ENCODE measurements at places on chromosomes 4 and X. TPM values are rescaled to one million over a fixed set of nuclear protein-coding genes. Genes with fewer than 3 reads are reported as not detected.

SPANXN3 gene
- total RNA-seq, result not detected

FRMPD3 gene
- total RNA-seq, result 6.4 TPM

MXRA5 gene
- not detected for total RNA-seq

GPR82 gene
- total RNA-seq, result not detected

KLHL13 gene
- 3.6 TPM for total RNA-seq

FMR1NB gene
- total RNA-seq, result not detected

S100P gene
- not detected for total RNA-seq

RS1 gene
- not detected for total RNA-seq

IL9R gene
- total RNA-seq, result 2.8 TPM

PLXNB3 gene
- not detected for total RNA-seq

ACSL1 gene
- 3.1 TPM for total RNA-seq

DNA sequence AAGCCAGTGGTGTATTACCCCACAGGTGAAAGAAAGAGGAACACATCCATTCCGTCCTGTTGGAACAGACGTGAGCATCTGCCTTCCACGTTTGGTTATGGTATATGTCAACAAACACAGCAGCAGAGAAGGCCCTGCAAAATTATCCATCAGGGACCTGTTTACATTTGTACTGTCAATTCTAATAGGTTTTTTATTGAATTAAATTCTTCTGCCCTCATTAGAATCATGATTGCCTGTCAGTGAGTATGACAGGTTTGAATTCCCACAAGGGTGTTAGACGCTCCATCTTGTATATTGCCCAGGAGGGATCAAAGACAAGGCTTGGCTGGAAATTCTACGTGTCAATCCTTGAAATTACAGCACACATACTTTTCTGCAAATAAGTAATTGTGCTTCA is 339.9 kb upstream of the NOCT start:
- no peaks in the 10 kb centered on the region for H3K36me3 ChIP-seq
- H3K27ac ChIP-seq, result no peak overlapping the region
- H3K27me3 ChIP-seq, result no peaks in the 10 kb centered on the region

- no peaks in the 10 kb centered on the region for H3K4me1 ChIP-seq
- H3K27ac ChIP-seq, result no peak overlapping the region
- no peak overlapping the region for H3K4me3 ChIP-seq
- H3K36me3 ChIP-seq, result no peaks in the 10 kb centered on the region
- DNase-seq, result no peak
These were observed 59.6 kb downstream of the FAM53A start for GRCh38 chr4:1624519-1624910.

- H3K36me3 ChIP-seq, result no peaks in the 10 kb centered on the region
- H3K27ac ChIP-seq, result no peak overlapping the region
- no peaks in the 10 kb centered on the region for H3K4me1 ChIP-seq
- H3K4me3 ChIP-seq, result no peak overlapping the region
- no peaks in the 10 kb centered on the region for H3K27me3 ChIP-seq
These were observed 139.6 kb downstream of the SOWAHB start for GRCh38 chr4:76758290-76758882.

DNA sequence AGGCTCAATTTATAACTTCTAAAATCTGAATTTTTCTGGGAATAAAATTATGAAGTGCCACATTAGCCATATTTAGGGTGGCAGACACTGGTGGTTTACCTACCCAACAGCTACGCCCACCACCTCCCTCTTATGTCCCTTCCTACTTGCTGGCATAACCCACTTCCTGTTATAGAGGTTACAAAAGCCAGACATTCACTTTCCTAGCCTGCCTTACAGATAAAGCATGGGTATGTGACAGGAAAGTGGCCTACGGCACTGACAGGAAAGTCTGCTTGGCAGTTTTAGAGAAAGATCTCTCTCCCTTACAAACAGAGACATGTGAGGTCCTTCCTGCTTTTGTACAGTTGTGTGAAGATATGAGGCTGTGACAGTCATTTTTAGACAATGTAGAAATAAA is 12.4 kb downstream of the DDX53 start:
- no peaks in the 10 kb centered on the region for H3K4me1 ChIP-seq
- H3K36me3 ChIP-seq, result no peaks in the 10 kb centered on the region
- no peaks in the 10 kb centered on the region for H3K27me3 ChIP-seq
- H3K4me3 ChIP-seq, result no peak overlapping the region

DNA sequence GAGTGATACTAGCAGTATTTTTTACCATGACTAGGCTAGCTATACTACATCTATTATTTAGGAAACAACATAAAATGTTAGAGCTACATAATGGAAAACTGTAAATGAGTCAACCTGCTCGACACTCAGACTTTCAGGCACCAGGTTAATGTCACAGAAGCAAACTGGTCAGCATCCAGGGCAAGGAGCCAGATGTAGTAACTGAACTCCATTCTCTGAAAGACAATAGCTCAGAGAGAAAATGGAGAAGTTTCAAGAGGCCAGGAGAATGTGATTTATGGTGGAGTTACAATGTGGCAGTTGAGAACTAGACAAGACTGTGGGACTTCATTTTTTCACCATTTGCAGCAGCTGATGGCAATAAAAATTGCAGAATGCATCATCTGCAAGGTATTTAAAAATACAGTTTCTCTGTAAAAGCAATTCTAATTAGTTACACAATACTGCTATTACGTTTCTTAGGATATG is 342.7 kb upstream of the PABPC4L start:
- H3K4me3 ChIP-seq, result no peak overlapping the region
- no peaks in the 10 kb centered on the region for H3K4me1 ChIP-seq
- no peaks in the 10 kb centered on the region for H3K36me3 ChIP-seq
- H3K27me3 ChIP-seq, result no peaks in the 10 kb centered on the region

DNA sequence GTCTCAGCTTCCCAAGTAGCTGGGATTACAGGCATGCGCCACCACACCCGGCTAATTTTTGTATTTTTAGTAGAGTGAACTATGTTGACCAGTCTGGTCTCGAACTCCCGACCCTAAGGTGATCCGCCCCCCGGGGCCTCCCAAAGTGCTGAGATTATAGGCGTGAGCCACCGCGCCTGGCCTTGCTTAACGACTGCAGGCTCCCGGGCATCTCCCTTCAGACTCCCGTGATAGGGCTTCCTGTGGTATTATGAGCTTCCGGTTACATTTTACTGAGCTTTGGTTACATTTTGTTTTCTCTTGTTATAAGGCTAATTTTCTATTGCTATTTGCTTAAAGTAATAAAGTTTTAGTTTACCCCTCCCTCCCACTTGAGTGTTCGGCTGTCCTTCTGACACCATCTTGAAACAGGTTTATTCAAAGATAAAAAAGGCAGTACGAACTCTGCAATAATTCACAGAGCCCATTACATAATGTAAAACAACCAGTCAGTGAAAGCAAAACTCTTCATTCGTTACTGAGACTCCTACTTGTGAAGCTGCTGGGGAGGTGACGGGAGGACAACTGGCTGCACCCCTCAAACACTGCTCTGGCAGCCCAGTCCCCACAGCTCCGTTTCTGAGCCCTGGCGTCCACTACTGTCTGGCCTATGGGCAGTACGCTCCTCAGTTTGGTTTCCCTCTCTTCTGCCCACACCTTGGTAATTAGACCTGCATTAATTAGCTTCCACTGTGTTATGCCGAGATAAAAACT is 795.7 kb upstream of the SLIT2 start:
- no peak for DNase-seq
- no peaks in the 10 kb centered on the region for H3K4me1 ChIP-seq
- H3K27ac ChIP-seq, result no peak overlapping the region
- no peaks in the 10 kb centered on the region for H3K36me3 ChIP-seq

DNA sequence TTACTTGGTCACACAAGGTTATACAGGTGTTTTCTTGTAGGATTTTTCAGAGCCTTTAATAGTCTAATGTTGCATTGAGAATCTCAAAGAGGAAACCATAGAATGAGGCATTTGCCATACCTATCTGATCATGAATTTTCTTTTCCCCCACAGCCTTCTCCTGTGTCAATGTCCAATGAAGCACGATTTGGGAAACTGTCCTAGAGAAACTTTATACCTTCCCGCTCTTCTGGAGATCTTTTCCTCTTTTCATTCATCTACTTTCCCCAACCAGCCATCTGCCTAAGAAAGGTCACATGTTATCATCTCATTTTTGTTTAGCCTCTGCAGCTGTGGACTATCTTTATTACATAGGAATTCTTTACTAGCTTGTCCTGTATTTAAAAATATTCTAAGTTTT is 19.9 kb downstream of the VSIG4 start:
- no peaks in the 10 kb centered on the region for H3K36me3 ChIP-seq
- no peaks in the 10 kb centered on the region for H3K27me3 ChIP-seq
- no peaks in the 10 kb centered on the region for H3K4me1 ChIP-seq
- no peak for DNase-seq

- no peaks in the 10 kb centered on the region for H3K27me3 ChIP-seq
- no peaks in the 10 kb centered on the region for H3K4me1 ChIP-seq
- no peak overlapping the region for H3K4me3 ChIP-seq
- no peaks in the 10 kb centered on the region for H3K36me3 ChIP-seq
- no peak for DNase-seq
These were observed 107.5 kb downstream of the GRIA3 start for GRCh38 chrX:123291623-123292022.

GRCh38 chr4:125387770-125388169 is 73.0 kb downstream of the FAT4 start:
- H3K4me1 ChIP-seq, result no peaks in the 10 kb centered on the region
- H3K27me3 ChIP-seq, result no peaks in the 10 kb centered on the region
- DNase-seq, result no peak
- no peaks in the 10 kb centered on the region for H3K36me3 ChIP-seq
- H3K4me3 ChIP-seq, result no peak overlapping the region

GRCh38 chr4:38993683-38994082 is 38.5 kb downstream of the TMEM156 start:
- H3K27me3 ChIP-seq, result no peaks in the 10 kb centered on the region
- no peak overlapping the region for H3K27ac ChIP-seq
- no peak overlapping the region for H3K4me3 ChIP-seq
- H3K4me1 ChIP-seq, result no peaks in the 10 kb centered on the region
- no peak for DNase-seq
- peaks cover 48% of the 10 kb centered on the region for H3K36me3 ChIP-seq

- H3K4me1 ChIP-seq, result peaks cover 30% of the 10 kb centered on the region
- peak; percentile 57 for DNase-seq
- H3K36me3 ChIP-seq, result peaks cover 27% of the 10 kb centered on the region
- H3K27me3 ChIP-seq, result no peaks in the 10 kb centered on the region
- H3K4me3 ChIP-seq, result peak overlapping the region; percentile 85
- H3K27ac ChIP-seq, result peak overlapping the region; percentile 91
These were observed 487 bp downstream of the HMGB2 start for GRCh38 chr4:173333658-173334084.

GRCh38 chr4:94695384-94695783 is 62.4 kb upstream of the BMPR1B start:
- DNase-seq, result no peak
- H3K27me3 ChIP-seq, result no peaks in the 10 kb centered on the region
- H3K27ac ChIP-seq, result no peak overlapping the region
- H3K36me3 ChIP-seq, result no peaks in the 10 kb centered on the region

GRCh38 chr4:135240796-135241195 is 1039.2 kb upstream of the PABPC4L start:
- no peak overlapping the region for H3K27ac ChIP-seq
- no peak for DNase-seq
- no peaks in the 10 kb centered on the region for H3K27me3 ChIP-seq
- no peaks in the 10 kb centered on the region for H3K4me1 ChIP-seq
- no peak overlapping the region for H3K4me3 ChIP-seq

Data from Karpas-422 (cell line).